Activated T-cell treated with anti-CD3 and anti-CD28 coated beads, Interleukin-2, amount 50 U/mL, for 24 hours (primary cell): ENCODE measurements at places on chromosomes 13 and 19.

- peak; percentile 56 for DNase-seq
Measured at GRCh38 chr19:10431254-10431942, 11.1 kb downstream of the PDE4A start.

GRCh38 chr13:111051041-111051725 lies 63.9 kb upstream of the ARHGEF7 start:
- DNase-seq: no peak

- no peak for DNase-seq
Measured at GRCh38 chr19:13055213-13056051, 47.2 kb downstream of the LYL1 start.

DNA sequence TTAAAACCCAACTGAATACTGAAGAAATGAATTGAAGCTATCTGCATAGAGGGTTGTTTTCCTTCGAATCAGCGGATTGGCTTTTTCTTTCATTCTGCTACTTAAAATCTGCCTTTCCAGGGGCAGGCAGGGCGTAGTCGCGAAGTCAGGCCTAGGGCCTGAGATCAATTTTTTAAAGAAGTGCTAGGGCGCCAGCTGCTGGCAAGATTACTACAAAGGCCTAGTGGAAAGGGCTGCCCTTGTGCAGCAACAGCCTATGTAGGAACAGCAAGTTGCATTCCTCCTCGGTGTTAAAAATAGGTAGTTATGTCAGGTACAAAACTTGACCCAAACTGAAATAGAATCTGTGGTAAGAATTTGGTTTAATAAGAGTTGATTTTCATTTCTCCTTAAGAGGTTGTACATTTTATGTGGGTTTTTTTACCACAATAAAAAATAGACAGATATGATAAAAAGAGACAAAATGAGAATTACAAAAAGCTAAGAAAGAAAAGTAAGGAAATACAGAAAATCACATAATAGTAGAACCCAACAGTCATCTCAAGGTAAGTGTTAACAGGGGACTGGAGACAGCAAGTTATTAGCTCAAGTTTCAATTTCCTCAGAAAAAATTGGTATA lies 9.5 kb upstream of the URAD start:
- no peak for DNase-seq

GRCh38 chr13:39419876-39420275 lies 183.1 kb downstream of the LHFPL6 start:
- DNase-seq: no peak

DNA sequence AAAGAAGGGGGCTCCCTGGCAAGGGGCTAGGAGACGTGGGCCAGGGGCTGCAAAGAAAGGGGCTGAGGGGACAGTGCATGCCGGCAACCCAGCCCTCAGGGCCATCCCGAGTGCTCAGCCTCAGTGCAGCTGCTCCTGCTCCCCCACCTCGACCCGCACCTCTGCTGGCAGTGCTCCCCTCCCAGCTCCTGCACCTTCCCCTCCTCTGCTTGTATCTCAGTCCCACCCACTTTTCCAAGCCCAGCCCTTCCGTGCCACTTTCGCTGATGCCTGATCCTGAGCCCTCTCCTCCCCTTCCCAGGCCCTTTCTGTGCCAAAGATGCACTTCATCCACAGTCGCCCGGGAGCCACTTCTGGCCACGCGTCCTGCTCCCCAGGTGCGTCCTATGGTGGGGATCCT lies 69.9 kb upstream of the KCTD15 start:
- no peak for DNase-seq

DNA sequence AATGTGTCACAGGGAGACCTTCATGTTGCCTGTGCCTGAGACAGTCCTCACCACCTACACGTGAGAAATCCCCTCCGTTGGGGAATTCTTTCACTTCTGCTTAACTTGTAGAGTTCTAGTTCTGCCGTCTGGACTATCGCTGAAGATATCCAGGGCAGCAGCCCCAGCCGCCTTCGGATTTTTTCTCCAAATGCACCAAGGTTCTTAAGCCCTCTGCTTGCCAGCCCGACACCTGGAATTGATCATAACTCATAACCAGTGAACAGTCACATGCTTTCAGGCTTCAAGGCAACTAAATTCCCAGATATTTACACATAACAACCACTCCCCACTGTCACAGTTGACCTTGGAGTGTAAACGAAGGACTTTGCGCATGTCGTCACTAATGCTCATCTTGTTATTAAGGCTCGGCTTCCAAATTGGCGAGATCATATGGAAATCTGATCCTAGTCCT lies 114.4 kb downstream of the RAB20 start:
- DNase-seq: no peak

- no peak for DNase-seq
Measured at GRCh38 chr13:47190696-47191305, 293.9 kb upstream of the HTR2A start.

DNA sequence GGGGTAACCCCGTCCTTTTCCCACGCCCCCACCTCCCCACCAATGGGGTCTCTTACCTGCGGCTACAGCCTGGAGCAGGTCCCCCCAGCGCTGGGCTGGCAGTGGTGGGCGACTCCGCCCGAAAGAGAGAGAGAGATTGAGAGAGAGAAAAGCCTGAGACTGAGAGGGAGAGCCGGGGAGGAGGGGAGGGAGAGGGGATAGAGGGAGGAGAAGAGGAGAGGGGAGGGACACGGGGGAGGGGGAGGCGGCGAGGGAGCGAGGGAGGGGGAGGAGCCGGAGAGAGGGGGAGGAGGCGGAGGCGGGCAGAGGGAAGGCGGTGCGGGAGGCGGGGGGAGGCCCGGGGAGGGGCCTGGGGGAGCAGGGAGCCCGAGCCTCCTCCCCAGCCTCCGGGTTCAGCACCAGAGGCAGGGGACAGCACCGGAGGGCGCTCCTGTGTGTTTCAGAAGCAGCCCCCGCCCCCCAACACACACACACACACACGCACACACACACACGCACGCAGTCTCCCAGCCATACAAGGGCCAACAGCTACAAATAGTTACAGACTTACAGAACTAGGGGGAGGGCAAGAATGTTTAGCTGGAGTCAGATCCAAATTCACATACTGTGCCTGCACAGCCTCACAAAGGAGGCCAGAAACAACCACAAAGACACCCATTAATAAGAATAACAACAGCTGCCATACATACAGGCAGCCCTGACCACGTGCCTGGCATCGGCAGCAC lies at the start of gene SLC8A2:
Gene SLC8A2, minus strand, starts transcription at position 161 of the 725 bp plus-strand sequence. CDS start 5,490 bp downstream, outside the sequence.
- peak; percentile 61 for DNase-seq

DNA sequence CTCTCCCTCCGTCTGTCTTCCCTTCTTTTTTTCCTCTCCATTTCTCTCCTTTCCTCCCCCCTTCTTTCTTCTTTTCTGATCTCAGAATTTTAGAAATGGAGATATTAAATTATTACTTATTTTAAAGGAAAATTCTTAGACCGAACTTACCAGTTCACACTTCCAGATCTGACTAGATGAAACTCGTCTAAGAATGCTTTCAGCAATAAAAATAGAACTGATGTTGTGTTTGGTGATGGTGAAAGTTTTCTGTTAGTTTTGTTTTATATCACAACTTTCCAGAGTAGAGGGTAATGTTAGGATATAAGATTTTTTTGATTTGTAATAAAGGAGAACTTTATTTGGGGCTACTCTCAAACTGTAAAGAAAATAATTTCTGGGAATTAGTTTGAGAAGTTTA lies 29.9 kb downstream of the UCHL3 start:
- no peak for DNase-seq

DNA sequence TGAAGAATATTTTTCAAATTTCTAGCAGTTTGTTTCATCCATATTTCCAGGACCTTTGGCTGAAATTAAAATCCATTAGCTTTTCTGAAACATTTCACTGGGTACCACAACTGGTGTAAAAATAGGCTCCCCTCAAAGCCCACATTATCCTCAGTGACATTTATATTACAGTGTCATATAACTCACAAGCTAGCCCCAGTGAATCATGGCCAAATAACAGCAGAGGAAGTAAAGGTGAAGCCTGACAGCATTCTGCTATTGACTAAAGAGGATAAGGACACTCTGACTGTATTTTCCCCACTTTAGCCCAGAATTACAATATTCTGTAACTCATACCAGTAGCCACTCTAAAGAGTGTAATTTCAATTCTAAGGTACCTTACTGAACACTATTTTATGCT lies 21.9 kb downstream of the KCTD12 start:
- no peak for DNase-seq

GRCh38 chr13:63455938-63456337 lies 2040.3 kb upstream of the PCDH20 start:
- no peak for DNase-seq

GRCh38 chr13:112852392-112852791 lies 116.6 kb upstream of the MCF2L start:
- DNase-seq: no peak

GRCh38 chr13:42239161-42239560 lies 32.8 kb upstream of the AKAP11 start:
- DNase-seq: no peak

GRCh38 chr19:1366899-1367870 lies 16.5 kb upstream of the NDUFS7 start:
- DNase-seq: no peak
